ENCODE measurements at places on chromosomes 5 and 9.

GRCh38 chr9:38083858-38084555, 15.0 kb upstream of the SHB start:
- H3K4me1 ChIP-seq = peaks cover 6% of the 10 kb centered on the region
- H3K4me3 ChIP-seq = no peak overlapping the region
- DNase-seq = peak; percentile 66
- H3K36me3 ChIP-seq = no peaks in the 10 kb centered on the region
- H3K27me3 ChIP-seq = no peaks in the 10 kb centered on the region

DNA sequence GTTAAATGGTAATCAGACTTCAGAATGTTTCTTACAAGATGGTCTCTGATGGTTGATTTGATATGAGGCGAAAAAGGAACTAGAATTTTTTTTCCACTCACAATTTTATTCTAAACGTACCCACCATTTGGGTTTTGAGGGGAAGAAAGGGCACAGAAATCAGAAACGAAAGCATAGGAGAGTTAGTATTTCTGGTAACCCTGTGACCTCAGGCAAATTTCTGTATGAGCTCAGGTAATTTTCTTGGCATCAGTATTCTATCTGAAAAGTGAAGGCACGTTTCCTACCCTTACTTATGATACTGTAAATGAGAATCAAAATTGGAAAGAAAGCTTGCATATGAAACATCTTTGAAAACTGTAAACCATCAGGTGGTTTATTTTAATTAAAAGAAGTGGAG, 26.5 kb downstream of the TMEFF1 start:
- no peak overlapping the region for H3K4me3 ChIP-seq
- no peaks in the 10 kb centered on the region for H3K36me3 ChIP-seq
- DNase-seq = no peak
- no peak overlapping the region for H3K27ac ChIP-seq

- H3K4me3 ChIP-seq = no peak overlapping the region
- H3K36me3 ChIP-seq = peaks cover 55% of the 10 kb centered on the region
- H3K4me1 ChIP-seq = peaks cover 53% of the 10 kb centered on the region
- H3K27ac ChIP-seq = peak overlapping the region; percentile 89
These were observed 60.2 kb upstream of the SLC25A51 start for GRCh38 chr9:37963936-37964739.

DNA sequence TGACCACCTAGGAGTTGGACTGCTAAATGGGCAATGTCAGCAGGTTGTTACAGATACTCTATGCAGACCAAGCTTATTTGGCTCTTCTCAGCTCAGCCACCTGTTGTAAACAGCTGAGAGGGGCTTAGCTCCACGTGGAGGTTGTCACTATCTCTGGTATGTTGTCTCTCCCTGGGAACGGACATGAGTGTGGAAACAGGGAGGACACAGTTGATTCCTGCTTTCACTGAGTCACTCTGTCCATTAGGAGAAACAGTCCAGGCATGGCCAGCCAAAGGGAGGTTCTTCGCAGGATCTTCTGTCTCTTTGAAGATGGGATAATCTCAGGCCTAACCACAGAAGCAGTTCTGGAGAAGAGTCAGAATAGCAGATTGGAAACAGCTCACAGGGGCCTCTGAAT, 121.2 kb downstream of the PALM2AKAP2 start:
- peaks cover 3% of the 10 kb centered on the region for H3K4me1 ChIP-seq
- no peak overlapping the region for H3K4me3 ChIP-seq

DNA sequence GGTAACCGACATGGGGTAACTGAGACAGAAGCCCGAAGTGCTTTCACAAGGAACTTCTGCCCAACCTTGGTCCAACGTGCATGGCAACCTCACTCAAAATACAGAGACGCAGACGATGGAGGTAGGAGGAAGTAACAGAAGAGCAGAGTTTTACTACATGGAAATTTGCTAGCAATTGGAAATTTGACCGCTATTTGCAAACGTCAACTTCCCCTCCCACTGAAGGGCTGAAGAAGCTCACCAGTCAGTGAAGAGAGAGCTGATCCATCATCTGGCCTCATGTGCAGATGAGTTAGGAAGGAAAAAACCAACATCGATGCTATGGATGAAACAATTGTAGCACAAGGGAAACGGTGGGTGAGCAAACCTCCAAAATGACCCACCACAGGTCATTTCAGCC, 196.7 kb downstream of the RGS3 start:
- H3K27ac ChIP-seq = no peak overlapping the region
- H3K4me3 ChIP-seq = no peak overlapping the region
- H3K36me3 ChIP-seq = no peaks in the 10 kb centered on the region
- DNase-seq = no peak
- peaks cover 25% of the 10 kb centered on the region for H3K27me3 ChIP-seq

DNA sequence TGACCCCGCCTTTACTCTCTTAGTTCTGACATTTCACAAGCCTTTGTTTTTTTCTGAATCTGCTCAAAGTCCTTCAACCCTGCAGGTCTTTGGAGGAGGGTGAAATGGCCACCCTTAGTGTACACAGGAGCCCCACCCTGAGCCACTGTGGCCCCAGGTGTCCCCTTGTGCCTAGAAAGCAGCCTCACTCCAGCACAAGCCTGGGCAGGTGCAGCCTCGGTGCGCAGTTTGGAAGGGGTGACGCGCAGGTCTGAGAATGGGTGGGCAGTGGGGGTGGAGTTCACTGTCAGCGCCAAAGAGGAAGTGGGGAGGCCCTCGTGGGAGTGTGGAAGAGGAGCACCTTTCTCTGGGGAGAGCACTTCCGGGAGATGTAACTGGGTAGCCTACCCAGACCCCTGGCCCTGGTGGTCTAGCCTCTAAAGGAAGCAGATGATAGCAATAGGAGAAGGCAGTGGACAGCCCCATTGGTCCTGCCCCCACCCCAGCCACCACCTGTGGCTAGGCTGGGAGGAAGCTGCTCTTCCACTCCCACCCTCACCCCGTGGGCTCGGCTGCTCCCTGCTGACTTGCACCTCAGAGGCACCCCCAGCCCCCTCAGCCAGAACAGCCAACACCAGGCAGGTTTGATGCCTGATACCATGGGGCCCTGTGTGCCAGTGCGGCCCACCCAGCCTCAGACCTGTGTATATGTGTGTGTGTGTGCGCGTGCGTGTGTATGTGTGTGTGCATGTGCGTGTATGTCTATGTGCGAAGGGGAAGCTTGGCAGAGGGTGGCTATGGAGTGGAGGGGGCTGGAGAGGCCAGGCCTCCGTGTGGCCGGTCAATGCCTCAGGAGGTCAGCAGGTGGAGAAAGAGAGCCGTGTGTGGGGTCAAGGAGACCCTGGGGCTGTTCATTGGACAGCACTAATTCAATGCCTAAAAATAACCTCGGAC, 16.8 kb upstream of the DAB2IP start:
- DNase-seq = peak; percentile 33
- H3K27ac ChIP-seq = no peak overlapping the region
- H3K4me3 ChIP-seq = no peak overlapping the region
- H3K36me3 ChIP-seq = no peaks in the 10 kb centered on the region
- peaks cover 28% of the 10 kb centered on the region for H3K4me1 ChIP-seq

GRCh38 chr9:79742110-79742721, 170.5 kb downstream of the TLE4 start:
- H3K36me3 ChIP-seq = no peaks in the 10 kb centered on the region
- no peaks in the 10 kb centered on the region for H3K4me1 ChIP-seq
- no peak overlapping the region for H3K4me3 ChIP-seq
- no peak for DNase-seq
- H3K27me3 ChIP-seq = no peaks in the 10 kb centered on the region

DNA sequence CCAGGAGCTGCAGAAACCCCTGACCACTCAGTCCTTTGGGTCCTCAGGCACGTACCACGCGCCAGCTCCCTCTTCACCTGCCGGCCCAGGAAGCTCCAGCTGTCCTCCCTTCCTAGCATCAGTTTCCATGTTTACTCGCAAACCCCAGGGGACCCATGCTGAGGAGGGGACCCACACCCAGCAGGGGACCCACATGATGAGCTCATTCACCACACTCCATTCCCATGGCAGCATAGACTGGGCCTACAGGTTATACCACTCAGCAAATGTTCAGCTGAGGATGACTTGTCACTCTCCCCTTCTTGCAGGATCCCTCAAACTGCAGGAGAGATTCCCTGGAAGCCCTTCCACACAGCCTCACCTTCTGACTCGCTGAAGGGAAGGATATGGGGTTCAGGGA, 73.5 kb upstream of the GALNT10 start:
- H3K27ac ChIP-seq = no peak overlapping the region
- DNase-seq = no peak
- H3K4me1 ChIP-seq = peaks cover 7% of the 10 kb centered on the region
- H3K27me3 ChIP-seq = peaks cover 3% of the 10 kb centered on the region
- no peaks in the 10 kb centered on the region for H3K36me3 ChIP-seq

DNA sequence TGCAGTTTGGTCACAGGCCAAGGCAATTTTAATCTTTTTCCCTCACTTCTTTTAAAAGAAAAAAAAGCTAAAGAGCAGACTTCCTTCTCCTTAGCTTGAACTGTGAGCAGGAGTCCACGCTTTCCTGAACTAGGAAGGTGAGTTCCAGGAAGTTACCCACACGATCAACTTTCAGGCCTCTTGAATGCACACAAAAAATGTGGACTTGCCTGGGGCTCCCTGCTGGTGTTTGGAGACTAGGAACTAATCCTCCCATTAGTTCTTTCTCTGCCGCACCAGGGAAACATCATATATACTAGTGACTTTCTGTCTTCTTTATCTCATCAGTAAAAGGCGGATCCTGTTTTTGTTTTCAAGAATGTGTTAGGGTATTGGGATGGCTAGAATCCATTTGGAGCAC, 240.0 kb downstream of the GOLPH3 start:
- H3K36me3 ChIP-seq = no peaks in the 10 kb centered on the region
- H3K4me1 ChIP-seq = no peaks in the 10 kb centered on the region
- H3K27me3 ChIP-seq = no peaks in the 10 kb centered on the region
- no peak overlapping the region for H3K27ac ChIP-seq
- H3K4me3 ChIP-seq = no peak overlapping the region
- no peak for DNase-seq

- no peaks in the 10 kb centered on the region for H3K27me3 ChIP-seq
- H3K4me1 ChIP-seq = no peaks in the 10 kb centered on the region
- no peaks in the 10 kb centered on the region for H3K36me3 ChIP-seq
- no peak overlapping the region for H3K4me3 ChIP-seq
- H3K27ac ChIP-seq = no peak overlapping the region
- no peak for DNase-seq
These were observed 372.5 kb downstream of the CAAP1 start for GRCh38 chr9:26520141-26520540.

DNA sequence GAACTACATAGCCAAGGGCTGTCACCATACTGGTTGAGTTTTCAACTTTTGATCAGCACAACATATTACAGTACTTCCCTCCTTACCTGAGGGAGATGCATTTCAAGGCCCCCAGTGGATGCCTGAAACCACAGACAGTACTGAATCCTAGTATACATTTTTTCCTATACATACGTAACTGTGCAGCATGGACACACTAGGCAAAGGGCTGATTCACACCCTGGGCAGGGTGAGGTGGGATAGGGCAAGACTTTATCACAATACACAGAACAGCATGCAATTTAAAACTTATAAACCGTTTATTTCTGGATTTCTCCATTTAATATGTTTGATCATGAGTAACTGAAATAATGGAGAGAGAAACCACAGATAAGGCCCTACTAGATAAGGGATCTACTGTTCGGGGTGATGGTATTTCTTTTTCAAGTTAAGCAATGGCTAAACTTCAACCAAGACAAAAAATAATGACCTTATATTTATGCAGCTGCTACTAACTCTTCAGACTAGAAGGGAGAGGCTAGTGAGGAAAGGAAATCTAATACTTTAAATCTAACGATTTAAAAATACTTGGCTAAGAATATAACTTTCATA, 186.9 kb upstream of the GNA14 start:
- H3K4me3 ChIP-seq = no peak overlapping the region
- no peaks in the 10 kb centered on the region for H3K27me3 ChIP-seq
- no peaks in the 10 kb centered on the region for H3K36me3 ChIP-seq
- peaks cover 5% of the 10 kb centered on the region for H3K4me1 ChIP-seq
- no peak overlapping the region for H3K27ac ChIP-seq

DNA sequence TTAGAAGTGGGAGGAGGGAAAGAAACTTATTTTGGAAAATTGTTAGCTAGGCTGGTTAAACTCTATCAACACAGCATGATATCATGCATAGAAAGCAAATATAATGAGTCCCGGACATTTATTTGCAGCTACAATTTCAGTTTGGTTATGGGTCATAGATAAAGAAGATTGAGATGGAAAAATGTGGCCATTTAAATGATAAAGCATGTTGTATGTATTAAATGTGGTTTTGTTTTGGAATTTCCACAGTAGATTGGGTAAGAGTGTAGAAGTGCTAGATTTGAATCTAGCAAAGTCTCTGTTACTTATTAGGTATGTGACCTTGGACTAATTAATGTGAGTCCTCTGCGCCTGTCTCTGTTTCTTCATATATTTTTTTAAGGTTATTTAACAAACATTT, 217.4 kb downstream of the KDM4C start:
- no peaks in the 10 kb centered on the region for H3K27me3 ChIP-seq
- H3K4me1 ChIP-seq = no peaks in the 10 kb centered on the region
- H3K36me3 ChIP-seq = no peaks in the 10 kb centered on the region
- DNase-seq = no peak
- no peak overlapping the region for H3K27ac ChIP-seq

DNA sequence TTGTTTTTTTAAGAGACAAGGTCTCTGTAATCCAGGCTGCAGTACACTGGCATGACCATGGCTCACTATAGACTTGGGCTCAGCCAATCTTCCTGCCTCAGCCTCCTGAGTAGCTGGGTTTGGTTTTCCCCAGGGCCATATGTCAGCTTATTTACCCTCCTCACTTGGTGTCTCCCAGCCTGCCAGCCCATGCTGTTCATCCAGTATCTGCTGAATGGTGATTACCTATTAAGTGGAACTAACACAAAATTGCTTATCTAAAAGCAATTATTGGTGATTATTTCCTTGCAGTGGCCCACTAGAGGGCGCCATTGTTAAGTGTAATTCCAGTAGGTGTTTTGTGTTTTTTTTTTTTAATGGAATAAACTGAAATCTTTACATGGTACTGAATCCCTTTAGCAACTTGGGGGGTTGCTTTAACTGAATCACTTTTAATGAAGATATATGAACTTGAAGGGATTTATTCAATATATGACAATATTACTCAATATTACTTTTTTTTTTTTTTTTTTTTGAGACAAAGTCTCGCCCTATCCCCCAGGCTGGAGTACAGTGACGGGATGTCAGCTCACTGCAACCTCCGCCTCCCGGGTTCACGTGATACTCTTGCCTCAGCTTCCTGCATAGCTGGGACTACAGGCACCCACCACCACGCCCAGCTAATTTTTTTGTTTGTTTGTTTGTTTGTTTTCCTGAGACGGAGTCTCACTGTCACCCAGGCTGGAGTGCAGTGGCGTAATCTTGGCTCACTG, 13.8 kb downstream of the EXOSC2 start:
- H3K27ac ChIP-seq = no peak overlapping the region
- DNase-seq = peak; percentile 80
- H3K4me1 ChIP-seq = peaks cover 1% of the 10 kb centered on the region
- no peaks in the 10 kb centered on the region for H3K27me3 ChIP-seq

- H3K4me3 ChIP-seq = no peak overlapping the region
- no peaks in the 10 kb centered on the region for H3K27me3 ChIP-seq
- peak overlapping the region; percentile 65 for H3K27ac ChIP-seq
- peaks cover 8% of the 10 kb centered on the region for H3K4me1 ChIP-seq
- DNase-seq = peak; percentile 79
- peaks cover 2% of the 10 kb centered on the region for H3K36me3 ChIP-seq
These were observed 42.9 kb downstream of the PDCD1LG2 start for GRCh38 chr9:5553211-5553610.
